MCF 10A (cell line): ENCODE measurements at places on chromosomes 1 and 21.

DNA sequence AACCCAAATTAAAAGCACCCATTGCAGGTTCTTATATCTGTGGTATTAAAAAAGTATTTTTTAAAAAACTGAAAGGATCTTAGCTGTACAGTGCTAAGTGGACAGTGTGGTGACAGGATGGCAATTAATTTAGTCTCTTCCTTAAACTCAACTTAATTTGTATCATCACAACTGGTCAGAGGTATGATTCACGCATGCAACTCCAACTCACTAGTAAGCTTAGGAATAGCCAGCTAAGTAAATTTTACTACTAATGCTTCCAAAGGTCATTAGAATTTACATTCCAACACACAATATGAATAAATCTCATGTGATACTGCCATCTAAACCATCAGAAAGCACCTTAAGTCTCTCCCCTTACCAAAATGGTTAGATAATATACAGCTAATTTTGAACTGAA lies 35.4 kb downstream of the ENAH start:
- no peak for DNase-seq
- H3K36me3 ChIP-seq: peaks cover 9% of the 10 kb centered on the region
- H3K27ac ChIP-seq: peak overlapping the region; percentile 69
- no peak overlapping the region for H3K4me3 ChIP-seq
- no peaks in the 10 kb centered on the region for H3K27me3 ChIP-seq
- H3K4me1 ChIP-seq: peaks cover 33% of the 10 kb centered on the region

DNA sequence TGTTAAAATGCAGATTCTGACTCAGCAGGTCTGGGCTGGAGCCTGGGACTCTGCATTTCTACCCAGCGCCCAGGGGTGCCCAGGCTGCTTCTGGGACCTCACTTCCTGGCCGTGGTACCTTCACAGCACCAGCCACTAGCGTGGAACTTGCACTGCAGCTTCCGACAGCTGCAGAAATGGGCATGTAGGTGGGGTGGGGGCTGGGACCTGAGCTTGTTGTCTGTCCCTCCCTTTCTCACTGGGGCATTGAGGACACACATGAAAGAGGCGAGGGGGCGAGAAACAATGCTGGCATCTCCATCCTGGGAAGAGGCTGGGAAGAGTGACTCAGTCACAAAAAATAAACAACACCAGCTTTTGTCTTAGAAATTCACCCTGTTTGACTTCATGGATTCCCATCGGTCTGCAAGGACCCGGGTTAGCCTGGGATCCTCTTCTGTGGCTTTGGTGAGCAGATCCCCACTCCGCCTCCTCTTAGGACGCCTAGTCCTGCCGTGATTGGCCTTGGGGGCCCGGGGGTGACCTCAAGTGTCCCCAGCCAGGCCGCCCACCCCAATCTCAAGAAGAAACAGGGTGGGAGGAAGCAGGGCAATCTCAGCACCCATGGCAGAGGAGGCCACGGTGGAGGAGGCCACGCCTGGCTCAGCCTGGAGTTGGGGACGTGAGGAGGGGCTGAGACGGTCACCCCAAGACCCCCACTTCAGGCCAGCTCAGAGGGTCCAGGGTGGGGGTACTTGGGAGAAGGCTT lies 29.9 kb upstream of the POFUT2 start:
- H3K27me3 ChIP-seq: peaks cover 25% of the 10 kb centered on the region
- no peaks in the 10 kb centered on the region for H3K36me3 ChIP-seq
- peak; percentile 67 for DNase-seq
- H3K27ac ChIP-seq: no peak overlapping the region

GRCh38 chr1:181601186-181601950 lies 118.1 kb downstream of the CACNA1E start:
- no peak overlapping the region for H3K27ac ChIP-seq
- no peaks in the 10 kb centered on the region for H3K36me3 ChIP-seq
- DNase-seq: no peak
- H3K4me3 ChIP-seq: no peak overlapping the region

DNA sequence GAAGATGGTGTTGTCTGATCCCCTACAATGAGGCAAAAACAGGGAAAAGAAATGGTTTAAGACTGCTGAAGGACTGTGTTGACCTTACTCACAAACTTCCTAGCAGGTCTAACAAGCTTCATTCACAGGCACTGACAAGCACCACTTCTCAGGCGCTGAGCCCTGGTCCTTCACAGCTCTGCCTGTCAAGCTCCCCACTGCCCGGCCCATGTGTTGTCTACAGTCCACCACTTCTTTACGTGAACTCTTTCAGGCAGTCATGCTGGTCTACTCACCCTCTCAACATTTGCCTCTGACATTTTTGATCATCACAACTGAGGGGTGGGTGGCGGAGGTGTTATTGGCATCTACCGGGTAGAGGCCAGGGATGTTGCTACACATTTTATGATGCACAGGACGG lies 40.7 kb upstream of the MYBPHL start:
- H3K36me3 ChIP-seq: peaks cover 9% of the 10 kb centered on the region
- H3K4me3 ChIP-seq: no peak overlapping the region
- no peak overlapping the region for H3K27ac ChIP-seq
- H3K4me1 ChIP-seq: no peaks in the 10 kb centered on the region

GRCh38 chr1:215064327-215064726 lies 18.2 kb upstream of the KCNK2 start:
- no peaks in the 10 kb centered on the region for H3K36me3 ChIP-seq
- no peak overlapping the region for H3K4me3 ChIP-seq
- H3K27me3 ChIP-seq: no peaks in the 10 kb centered on the region
- no peak for DNase-seq
- no peak overlapping the region for H3K27ac ChIP-seq

DNA sequence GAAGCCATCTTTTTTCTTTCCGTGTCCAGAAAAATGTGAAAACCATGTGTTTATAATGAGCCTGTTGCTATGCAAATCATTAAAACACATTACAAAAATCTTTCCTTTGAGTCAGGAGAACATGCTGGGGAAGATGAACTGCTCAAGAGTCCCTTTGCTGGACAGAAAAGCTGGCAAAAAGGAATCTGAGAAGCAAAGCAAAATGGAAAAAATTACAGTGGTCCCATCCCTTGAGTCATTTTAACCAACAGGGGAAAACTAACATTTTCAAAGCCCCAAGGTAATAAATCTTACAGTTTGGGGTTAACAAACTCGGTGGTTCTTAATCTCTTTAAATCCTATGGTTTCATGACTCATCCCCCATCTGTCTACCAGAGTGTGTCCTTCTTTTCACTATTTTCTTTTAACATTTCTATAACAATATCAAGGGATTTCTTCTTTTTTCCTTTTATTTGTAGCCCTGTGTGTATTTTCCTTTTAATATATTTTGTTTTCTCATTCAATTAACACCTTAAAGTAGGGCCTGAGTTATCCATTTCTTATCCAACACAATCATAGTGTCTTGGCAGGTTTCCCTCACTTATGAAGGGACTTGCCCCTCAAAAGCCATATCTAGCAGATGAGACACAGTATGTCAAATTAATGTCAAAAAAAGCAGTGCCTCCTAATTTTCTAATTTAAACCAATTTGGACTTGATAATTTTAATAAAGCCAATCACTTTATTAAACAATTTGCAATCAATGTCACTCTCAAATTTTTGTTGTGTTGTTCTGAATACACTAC lies 105.4 kb downstream of the PTPN14 start:
- H3K36me3 ChIP-seq: peaks cover 56% of the 10 kb centered on the region
- H3K27me3 ChIP-seq: no peaks in the 10 kb centered on the region
- peak overlapping the region; percentile 81 for H3K27ac ChIP-seq
- DNase-seq: peak; percentile 89
- peak overlapping the region; percentile 16 for H3K4me3 ChIP-seq

- H3K27ac ChIP-seq: no peak overlapping the region
- no peaks in the 10 kb centered on the region for H3K27me3 ChIP-seq
- H3K36me3 ChIP-seq: peaks cover 8% of the 10 kb centered on the region
- H3K4me3 ChIP-seq: no peak overlapping the region
- peak; percentile 49 for DNase-seq
These were observed 26.2 kb downstream of the EXTL2 start for GRCh38 chr1:100868364-100868995.

- no peaks in the 10 kb centered on the region for H3K27me3 ChIP-seq
- DNase-seq: no peak
- no peak overlapping the region for H3K27ac ChIP-seq
These were observed 46.7 kb downstream of the CLIC6 start for GRCh38 chr21:34715518-34715917.

- peaks cover 9% of the 10 kb centered on the region for H3K4me1 ChIP-seq
- peak overlapping the region; percentile 44 for H3K27ac ChIP-seq
- H3K4me3 ChIP-seq: no peak overlapping the region
- peaks cover 7% of the 10 kb centered on the region for H3K36me3 ChIP-seq
- no peaks in the 10 kb centered on the region for H3K27me3 ChIP-seq
These were observed 39.7 kb downstream of the DNTTIP2 start for GRCh38 chr1:93839307-93839706.

DNA sequence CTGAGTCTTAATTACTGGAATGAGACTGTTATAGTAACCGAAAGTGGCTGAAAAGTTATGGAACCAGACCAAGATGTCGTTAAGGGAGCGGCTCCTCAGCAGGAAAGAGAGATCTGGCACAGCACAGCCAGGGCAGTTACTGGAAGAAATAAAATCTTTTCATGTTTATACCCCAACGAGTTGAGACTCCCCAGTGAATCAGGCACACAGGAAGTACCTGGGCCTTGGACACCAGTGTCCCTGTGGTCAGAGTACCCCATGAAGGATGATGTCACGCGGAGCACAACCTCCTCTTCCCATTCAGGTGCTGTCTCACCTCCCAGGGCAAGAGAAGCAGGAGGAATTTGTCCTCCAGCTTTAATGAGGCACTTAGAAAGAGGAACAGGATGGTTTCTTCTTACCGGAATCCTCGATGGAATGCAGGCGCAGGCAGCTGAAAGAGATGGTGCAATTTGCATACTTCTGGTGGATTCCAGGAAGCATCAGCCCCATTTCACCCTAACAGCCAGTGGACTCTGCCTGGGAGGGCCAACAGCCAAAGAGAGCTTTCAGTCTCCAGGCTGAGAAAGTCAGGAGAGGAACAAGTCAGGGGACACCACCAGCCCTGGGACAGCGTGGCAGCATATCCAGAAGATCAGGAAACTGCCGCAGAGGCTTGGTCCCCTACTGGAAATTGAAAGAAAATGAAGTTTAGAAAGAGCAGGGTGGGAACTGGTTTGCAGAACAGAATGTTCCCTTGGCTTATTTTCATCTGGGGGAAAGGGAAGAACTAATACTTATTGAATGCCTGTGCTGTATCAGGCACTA lies 35.9 kb upstream of the CTTNBP2NL start:
- H3K36me3 ChIP-seq: peaks cover 5% of the 10 kb centered on the region
- peak overlapping the region; percentile 72 for H3K27ac ChIP-seq
- H3K4me3 ChIP-seq: peak overlapping the region; percentile 62
- peak; percentile 53 for DNase-seq
- H3K4me1 ChIP-seq: peaks cover 31% of the 10 kb centered on the region

DNA sequence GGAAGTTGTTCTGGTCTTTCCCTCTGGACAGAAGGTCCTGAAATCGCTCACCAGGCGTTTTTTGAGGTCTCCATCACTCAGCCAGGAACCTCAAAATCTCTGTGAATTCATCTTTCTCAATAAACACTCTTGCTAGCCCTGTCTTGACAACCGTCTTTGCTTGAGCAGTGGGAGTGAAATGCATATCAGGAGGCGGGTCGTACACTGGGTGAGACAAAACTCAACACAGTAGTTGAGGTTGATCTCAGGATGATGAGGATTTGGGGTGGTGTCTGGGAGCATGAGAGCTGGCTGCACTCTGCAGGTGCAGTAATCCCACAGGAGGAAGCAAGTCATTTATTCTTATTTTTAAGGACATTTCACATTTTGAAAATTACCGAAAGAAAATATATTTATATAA lies 1.9 kb downstream of the GPR25 start:
- no peak overlapping the region for H3K4me3 ChIP-seq
- H3K4me1 ChIP-seq: no peaks in the 10 kb centered on the region
- DNase-seq: no peak

- no peaks in the 10 kb centered on the region for H3K4me1 ChIP-seq
- no peak overlapping the region for H3K4me3 ChIP-seq
- H3K27me3 ChIP-seq: peaks cover 53% of the 10 kb centered on the region
- no peaks in the 10 kb centered on the region for H3K36me3 ChIP-seq
- no peak for DNase-seq
These were observed 37.8 kb downstream of the MIS18A start for GRCh38 chr21:32240851-32241687.

DNA sequence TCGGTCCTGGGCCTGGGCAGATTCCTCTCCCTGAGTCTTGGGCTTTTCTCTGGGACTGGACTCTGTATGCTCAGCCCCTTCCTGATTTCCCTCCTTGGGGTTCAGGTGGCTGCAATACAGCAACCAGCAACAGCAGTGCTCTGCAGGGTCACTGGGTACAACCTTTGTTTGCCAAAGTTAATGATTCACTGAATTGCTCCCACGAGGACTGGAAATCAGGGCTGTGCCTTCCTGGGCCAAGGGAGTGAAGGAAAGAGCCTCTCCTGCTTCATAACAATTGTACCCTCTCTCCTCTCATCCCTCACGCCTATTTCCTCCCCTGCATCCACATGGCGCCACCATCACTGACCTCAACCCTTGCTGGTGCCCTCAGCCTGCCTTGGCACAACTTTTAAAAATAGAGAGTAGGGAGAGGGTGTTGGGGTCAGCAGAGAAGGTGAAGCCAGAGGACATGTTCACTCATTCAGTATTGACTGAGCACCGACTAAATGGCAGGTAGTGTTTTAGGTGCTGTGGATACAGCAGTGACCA lies 52.8 kb upstream of the GOLT1A start:
- H3K27ac ChIP-seq: no peak overlapping the region
- H3K27me3 ChIP-seq: no peaks in the 10 kb centered on the region
- H3K4me1 ChIP-seq: peaks cover 5% of the 10 kb centered on the region
- no peak for DNase-seq
- H3K36me3 ChIP-seq: peaks cover 41% of the 10 kb centered on the region
- H3K4me3 ChIP-seq: no peak overlapping the region

DNA sequence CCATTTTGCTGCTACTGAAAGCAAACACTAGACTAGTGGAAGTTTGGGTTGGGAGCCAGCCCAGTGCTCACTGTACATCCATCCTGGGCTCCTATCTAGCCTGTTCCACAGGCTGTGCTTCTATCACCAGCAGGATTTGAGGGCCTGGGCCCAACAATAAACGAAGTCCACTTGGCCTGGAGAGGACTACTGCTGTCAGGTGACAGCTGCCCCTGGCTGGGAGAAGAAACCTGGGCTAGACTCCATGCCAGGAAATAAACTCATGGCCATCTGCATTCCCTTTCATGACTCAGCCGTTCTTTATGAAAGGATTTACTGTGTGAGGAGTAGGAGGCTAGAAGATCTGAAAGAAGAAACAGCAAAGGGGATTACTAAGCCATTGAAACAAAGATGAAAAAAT lies 35.5 kb downstream of the COLGALT2 start:
- H3K36me3 ChIP-seq: no peaks in the 10 kb centered on the region
- no peak overlapping the region for H3K4me3 ChIP-seq
- H3K27ac ChIP-seq: no peak overlapping the region
